ENCODE measurements at places on chromosomes 7 and 10.

DNA sequence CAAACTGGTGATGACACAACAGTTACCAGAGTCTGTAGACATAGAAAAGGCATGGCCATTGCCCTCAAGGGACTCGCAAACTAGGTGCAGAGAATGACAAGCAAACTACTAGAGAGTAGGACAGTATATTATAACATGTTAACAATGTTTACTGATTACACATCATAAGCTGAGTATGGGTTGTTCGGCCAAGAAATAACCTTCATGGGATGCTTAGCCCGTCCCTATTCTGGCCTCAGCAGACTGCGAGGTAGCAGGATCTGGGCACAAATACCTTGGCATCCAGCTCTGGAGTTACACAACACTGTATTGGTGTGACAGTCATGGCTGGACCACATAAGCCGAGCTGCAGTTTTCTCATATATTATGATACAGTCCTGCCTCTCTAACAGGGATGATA, 51.4 kb downstream of the ABCB4 start:
- DNase-seq, result no peak

- DNase-seq, result no peak
Observed at GRCh38 chr10:126205486-126206205, 182.6 kb downstream of the ADAM12 start.

DNA sequence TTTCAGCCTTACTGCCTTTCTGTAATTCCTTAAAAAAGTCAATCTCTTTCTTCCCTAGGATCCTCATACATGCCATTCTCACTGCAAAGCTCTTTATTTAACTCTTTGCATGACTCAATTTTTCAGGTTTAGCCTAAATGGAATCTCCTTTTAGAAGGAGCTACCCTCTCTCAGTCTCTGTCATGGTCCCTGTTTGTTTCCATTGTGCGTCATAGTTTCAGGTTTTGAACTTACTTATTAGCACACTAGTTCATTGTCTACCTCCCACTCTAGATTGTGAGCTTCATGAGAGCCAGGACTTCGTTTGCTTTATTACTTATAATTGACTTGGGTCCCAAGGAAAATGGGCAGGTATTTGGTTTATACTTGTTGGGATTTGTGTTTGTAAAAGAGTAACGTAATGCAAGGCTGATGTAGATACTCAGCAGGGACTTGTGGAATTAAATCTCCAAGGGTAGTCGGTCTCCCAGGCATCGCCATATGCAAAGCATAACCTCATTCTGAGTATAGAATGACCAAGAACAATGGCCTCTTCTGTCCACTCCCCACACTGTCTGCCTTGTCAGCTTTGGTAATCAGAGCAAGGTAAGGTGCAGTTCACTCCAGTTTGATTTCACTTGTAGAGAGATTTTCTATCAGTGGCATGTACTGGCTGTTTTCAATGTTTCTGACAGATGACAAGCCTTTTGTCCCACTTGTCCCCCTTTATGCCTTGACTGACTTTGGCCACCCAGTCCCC, 252.0 kb downstream of the SORCS3 start:
- no peak for DNase-seq

DNA sequence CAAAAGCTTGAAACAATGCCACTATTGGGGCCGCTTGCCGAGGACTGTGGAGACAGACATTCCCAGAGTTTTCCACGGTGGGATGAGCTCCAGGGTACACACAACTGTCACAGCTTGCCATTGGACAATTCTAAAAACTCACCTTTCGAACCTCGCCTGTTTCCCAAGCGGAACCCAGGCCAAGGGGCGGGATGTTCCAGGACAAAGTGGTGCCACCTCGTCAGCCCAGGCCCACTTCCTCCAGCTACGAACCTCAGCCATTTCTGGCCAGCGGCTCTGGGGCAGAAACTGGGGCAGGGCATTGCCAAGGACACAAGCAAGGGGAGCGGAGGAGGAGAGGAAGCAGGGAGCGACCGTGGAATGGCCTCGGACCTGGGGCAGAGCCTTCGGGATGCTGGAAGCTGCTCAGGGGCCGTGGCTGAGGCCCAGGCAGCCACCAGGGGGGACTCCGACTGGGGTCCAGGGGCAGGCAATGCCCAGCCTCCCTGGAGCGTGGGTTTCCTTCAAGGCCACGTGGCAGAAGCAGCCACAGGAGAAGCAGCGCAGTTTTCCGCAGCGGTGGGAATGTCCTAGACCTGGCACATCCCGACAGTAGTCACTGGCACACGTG, 44.7 kb upstream of the INSIG1 start:
- DNase-seq, result no peak

GRCh38 chr10:86075512-86075911, 291.1 kb downstream of the GRID1 start:
- no peak for DNase-seq

DNA sequence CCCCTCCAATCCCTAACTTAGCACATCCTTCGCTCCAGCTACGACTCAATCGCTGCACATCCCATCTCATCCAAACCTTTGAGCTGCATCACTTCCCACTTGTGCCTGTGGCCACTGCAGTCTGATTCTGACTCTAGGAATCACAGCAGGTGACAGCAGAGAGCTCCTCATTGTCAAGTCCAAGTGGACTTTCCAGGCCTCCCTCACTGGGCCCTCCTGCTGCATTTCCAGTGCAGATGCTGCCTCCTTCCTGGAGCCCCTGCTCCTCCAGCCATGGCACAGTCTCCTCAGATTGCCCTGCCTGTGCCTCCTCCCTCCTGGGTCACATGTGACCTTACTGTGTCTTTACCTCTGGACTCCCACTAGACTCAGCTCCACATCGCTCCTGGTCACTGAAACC, 157.3 kb downstream of the USP6NL start:
- no peak for DNase-seq

- no peak for DNase-seq
Observed at GRCh38 chr10:77339166-77339565, 298.4 kb downstream of the KCNMA1 start.

DNA sequence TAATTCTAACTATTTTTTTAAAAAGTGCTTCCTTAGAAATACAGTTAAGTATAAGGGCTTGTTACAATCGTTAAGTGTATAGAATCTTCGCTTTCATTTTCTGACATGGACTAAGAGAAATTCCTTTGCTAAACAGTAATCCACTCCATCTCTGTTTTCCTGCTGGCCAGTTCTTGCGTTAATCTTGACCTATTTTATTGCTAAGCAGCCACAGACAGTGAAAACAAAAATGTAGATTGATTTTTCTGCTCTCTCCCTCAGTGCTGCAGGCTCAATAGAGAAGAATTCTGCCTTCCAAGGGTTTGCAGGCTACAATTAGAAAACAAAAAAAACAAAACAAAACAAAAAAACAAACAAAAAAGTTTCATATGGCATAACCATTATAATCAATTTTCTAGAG, 310.4 kb upstream of the ADARB2 start:
- DNase-seq, result no peak

Data from HEK293T (cell line).